ENCODE measurements at places on chromosomes 6 and 20.

GRCh38 chr6:24796616-24797290 lies 2.0 kb downstream of the ARMH2 start:
- no peak for DNase-seq

GRCh38 chr6:170102582-170103481 lies 188.0 kb downstream of the DLL1 start:
- DNase-seq: no peak

GRCh38 chr6:52726741-52727535 lies 36.3 kb downstream of the GSTA2 start:
- DNase-seq: no peak

- no peak for DNase-seq
Measured at GRCh38 chr20:41551011-41551705, 67.0 kb downstream of the CHD6 start.

GRCh38 chr20:50332491-50332980 lies 141.9 kb downstream of the CEBPB start:
- DNase-seq: no peak

DNA sequence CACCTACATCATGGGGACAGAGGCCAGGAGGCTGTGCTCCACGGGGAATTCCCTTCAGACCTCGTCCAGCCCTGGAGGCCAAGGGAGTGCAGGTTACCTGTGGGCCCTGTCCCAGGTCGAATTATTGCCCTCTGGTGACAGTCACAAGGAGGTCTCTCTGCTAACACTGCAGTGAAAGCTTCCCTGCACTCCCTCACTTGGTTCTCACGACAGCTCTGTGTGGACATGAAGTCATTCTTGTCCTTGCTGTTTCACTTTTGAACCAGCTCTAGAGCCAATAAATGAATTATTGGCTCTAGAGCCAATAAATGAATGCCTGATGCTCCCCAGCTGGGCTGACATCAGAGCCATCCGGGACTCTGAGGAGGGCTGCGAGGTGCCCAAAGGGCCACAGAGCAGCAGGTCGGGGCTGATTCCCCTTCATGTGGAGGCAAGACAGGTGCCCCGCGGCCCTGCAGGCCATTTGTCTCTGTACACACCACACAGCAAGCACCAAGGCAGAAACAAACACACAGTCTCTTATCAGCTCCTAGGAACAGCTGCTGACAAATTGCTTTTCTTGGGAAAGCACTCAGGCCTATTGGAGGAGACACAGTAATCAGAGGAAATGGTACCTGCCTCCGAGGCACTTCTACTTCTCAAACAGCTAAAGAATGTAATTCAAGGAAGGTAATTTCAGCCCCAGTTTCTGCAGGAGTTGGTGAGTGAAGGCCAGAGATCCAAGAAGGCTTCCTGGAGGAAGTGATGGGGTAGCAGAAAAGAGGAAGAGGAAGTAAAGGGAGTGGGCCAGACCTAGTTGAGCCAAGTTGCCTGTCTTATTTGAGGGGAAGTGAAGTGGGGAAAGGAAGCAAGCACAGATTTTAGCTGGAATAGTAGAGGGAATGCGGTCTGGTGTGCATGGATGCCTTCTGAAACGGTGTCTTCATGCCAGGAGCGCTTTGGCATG lies 27.5 kb upstream of the TBXT start:
- DNase-seq: no peak

DNA sequence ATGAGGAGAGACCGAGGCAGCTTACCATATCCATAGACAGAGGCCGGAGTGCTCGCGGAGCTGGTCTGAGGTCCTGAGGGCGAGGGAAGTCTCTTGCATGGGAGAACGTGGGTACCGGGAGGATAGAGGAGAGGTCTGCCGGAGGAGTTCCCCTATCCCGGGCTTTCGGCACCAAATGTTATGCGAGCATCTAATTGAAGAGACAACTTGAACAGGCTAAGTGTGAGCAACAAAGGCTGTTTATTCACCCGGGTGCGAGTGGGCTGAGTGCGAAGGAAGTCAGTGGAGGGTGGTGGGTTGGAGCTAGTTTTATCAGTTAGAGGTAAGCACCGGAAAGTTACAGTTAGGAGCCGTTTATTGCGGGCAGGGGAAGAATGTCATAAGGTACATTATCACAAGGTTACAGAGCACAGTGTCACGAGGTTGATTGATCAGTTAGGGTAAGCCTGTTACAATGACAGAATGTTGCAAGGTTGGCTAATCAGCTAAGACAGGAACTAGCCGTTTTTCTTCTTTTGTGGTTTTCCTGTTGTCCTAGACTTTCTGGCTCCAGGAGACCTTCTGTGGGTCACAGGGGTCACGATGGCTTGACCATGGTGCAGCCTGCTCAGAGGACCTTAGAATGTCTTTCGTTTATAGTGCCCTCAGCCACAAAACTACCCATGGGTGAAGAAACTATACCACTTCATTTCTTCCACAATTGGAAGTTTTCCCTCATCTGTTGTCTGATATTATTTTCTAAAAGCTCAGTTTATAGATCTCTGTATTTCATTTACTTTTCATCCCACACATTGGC lies 746.0 kb upstream of the ADGRB3 start:
- no peak for DNase-seq

- no peak for DNase-seq
Measured at GRCh38 chr20:2237059-2237458, 58.7 kb upstream of the TGM3 start.

- no peak for DNase-seq
Measured at GRCh38 chr6:55953335-55953734, 77.9 kb upstream of the BMP5 start.

DNA sequence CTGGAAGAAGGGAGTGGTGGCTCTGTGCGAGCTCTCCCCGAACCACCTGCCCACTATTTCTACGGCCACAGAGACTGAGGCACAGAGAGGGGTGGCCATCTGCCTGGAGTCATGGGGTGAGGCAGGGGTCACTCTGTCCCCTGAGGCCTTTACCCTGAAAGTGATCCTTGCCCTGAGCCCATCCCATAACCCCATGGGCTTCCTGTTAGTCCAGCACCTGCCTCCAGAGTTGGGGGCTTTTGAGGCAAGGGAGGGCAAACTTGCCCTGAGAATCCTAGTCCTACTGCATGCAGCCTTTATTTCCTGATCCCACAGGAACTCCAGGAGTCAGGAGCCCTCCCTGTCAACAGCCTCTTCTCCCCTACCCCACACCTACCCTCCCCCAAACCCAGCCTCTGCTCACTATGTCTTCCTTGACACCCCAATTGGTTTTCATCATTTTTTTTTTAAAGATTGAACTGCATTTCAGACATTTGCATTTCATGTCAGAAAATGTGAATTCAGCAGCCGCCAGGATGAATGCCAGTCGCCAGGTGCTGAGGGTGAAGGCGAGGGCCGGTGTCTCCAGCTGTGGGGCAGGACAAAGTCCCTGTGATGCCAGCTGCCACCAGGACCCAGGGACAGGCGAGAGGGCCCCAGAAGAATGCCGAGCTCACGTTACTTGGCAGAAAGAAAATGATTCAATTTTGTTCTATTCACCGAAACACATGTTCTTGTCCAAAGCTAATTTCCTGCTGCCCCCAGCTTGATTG lies 47.6 kb upstream of the NNAT start:
- no peak for DNase-seq

- peak; percentile 80 for DNase-seq
Measured at GRCh38 chr20:1437235-1437904, 29.3 kb downstream of the NSFL1C start.

All from activated gamma-delta T cell treated with Interleukin-2 at 50 U/mL for 16 hours (primary cell).